A172 (cell line): ENCODE measurements at places on chromosomes 1 and 21. TPM values are rescaled to one million over a fixed set of nuclear protein-coding genes. Genes with fewer than 3 reads are reported as not detected.
A peak's percentile ranks its signal among the peaks of the same experiment; 100 is the strongest.

DNA sequence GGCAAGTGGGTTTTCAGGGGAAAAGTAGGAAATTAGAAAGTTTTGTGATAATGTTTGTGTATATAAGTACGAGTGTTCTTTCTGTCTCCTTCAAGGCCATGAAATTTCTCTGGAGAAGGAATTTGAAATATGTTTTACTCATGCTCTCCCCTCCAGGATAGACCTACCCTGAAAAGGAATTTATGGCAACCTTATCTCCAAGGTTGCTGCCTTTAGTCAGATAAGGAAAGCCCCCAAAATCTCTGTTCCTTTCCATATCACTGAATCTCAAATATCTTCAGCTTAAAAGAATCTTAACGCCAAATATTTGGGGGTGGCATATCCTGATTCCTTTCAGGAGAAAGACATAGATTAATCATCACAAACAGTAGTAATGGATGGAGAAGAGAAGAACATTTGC, 499 bp upstream of the C4BPB start:
- peak; percentile 78 for DNase-seq

DNA sequence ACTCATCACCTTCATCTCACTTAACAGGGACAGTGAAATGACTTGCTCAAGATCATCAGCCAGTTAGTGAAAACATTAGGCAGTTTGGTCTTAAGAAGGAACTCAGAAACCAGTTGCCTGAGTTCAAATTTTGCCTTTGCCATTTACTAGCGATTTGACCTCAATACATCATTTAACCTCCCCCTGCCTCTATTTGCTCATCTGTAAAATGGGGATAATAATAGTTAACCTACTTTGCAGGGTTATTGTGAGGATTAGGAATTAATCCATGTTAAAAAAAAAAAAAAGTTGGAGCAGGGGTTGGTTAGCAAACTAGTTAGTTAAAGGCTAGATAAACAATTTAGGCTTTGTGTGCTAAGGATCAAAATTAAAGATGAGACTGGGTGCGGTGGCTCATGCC, 10.6 kb upstream of the TACSTD2 start:
- DNase-seq, result no peak

DNA sequence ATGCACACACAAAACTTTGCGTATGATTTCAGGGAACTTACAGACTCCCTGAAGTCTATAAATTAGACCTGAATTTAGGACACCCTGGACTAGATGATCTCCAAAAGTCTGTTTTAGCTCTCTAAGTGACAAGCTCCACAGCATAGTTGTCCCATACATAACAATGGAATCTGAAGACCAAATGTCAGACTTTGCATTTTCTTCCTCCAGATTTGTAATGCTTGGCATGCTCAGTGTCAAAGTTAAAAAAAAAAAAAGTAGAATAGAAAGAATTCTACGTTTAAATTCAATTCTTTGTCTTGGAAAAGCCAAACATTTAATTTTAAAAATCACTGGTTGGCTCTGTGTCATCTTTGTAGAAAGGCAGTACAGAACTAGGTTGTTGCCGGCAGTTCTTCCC, 66.7 kb downstream of the OLFML2B start:
- no peak for DNase-seq

GRCh38 chr21:34642211-34643075, 26.4 kb upstream of the CLIC6 start:
- DNase-seq, result peak; percentile 96

ILDR2 gene
- total RNA-seq, result 0.12 and 0.48 TPM in 2 replicates

DNA sequence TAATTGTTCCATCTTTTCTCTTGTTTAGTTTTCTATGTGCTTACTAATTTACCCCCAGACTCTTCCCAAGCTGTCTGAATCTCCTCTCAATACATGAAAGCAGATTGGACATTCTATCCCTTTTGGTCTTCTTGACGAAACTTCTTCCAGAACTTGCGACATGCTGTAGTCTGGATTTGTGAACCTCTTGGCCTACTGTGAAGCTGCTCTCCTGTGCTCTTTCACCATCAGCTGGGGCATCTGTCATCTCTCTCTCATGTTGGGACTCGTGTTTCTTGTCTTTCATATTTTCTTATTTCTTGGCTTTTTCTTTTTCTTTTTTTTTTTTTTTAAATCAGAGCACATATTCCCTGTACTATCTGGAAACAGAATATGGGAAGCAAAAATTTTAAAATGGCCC, 6.8 kb downstream of the CPT2 start:
- DNase-seq, result no peak

- no peak for DNase-seq
Measured at GRCh38 chr1:203308328-203308922, 3.1 kb downstream of the BTG2 start.
